MM.1S (cell line): ENCODE measurements at places on chromosomes 5 and 9.

- H3K4me1 ChIP-seq = peaks cover 25% of the 10 kb centered on the region
- DNase-seq = no peak
- no peak overlapping the region for H3K4me3 ChIP-seq
- H3K27me3 ChIP-seq = no peaks in the 10 kb centered on the region
These were observed 32.7 kb upstream of the SLCO6A1 start for GRCh38 chr5:102531506-102531905.

DNA sequence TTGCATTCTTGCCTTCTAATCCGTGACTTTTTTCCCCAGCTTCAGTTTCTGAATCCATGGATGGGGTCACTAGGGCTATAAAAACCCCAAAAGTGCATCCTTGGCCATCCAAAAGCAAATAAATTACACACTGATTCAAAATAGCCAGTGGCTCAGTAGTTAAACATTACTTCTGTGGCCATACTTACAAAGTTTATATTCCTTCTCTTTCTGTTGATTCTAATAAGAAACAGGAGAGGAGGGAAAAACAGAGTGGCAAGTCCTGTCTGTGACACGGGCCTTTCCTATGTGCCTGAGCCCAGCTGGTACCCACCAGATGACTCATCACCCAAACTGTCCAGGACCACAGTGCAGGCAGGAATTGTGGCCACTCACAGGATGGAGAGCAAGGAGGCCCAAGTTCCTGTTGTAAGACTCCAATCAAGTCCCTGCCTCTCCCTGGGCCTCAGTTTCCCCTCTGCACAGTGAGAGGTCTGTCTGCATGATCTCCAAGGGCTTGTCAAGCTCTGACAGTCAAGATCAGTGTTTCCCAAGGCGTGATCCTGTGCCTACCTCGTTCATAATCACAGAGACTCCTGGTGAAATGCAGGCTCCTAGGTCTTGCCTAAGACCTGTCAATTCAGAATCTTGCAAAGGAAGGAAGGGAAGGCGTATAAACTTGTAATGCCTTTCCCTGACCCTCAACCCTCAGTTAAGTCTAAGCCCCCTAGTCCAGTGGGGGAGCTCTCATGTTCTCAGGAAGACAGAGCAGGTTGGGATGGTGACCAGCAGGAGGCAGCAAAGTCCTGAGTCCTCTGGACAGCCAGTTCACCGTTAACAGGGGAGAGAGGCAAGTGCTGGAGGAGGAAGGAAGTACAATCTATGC is 29.5 kb downstream of the TNIP1 start:
- no peak overlapping the region for H3K4me3 ChIP-seq

- no peaks in the 10 kb centered on the region for H3K36me3 ChIP-seq
- no peaks in the 10 kb centered on the region for H3K4me1 ChIP-seq
- H3K4me3 ChIP-seq = no peak overlapping the region
- H3K27me3 ChIP-seq = no peaks in the 10 kb centered on the region
- H3K27ac ChIP-seq = no peak overlapping the region
- DNase-seq = no peak
These were observed 124.4 kb downstream of the FANCC start for GRCh38 chr9:95193067-95193466.

GRCh38 chr5:17304282-17304681 is 86.9 kb downstream of the BASP1 start:
- H3K27ac ChIP-seq = no peak overlapping the region
- DNase-seq = no peak
- H3K4me1 ChIP-seq = no peaks in the 10 kb centered on the region
- H3K36me3 ChIP-seq = no peaks in the 10 kb centered on the region

DNA sequence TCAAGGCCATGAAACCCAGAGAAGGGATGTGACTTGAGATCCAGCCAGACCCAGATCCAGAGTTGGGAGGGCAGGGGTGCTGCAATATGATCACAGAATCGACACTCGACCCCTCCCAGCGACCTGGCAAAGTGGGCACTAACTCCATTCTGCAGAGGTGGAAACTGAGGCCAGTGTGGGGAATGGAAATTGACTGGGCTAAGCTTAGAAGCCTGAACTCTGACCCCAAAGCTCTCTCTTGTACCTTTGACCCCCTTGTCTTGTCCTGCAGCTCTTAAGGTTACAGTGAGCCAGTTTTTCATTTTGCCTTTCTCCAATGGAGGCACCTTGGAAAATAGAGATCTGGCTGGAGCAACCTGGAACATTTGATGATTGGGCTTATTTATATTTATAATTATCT is 14.5 kb upstream of the ERGIC1 start:
- H3K4me1 ChIP-seq = no peaks in the 10 kb centered on the region
- DNase-seq = no peak
- no peaks in the 10 kb centered on the region for H3K36me3 ChIP-seq
- H3K27me3 ChIP-seq = no peaks in the 10 kb centered on the region
- H3K4me3 ChIP-seq = no peak overlapping the region

- no peak for DNase-seq
- no peaks in the 10 kb centered on the region for H3K36me3 ChIP-seq
- no peak overlapping the region for H3K4me3 ChIP-seq
These were observed 284.5 kb upstream of the PTGER4 start for GRCh38 chr5:40395251-40395650.

GRCh38 chr9:127175764-127176163 is 53.3 kb upstream of the ANGPTL2 start:
- no peaks in the 10 kb centered on the region for H3K27me3 ChIP-seq
- H3K4me1 ChIP-seq = no peaks in the 10 kb centered on the region
- DNase-seq = no peak
- H3K4me3 ChIP-seq = no peak overlapping the region
- H3K36me3 ChIP-seq = no peaks in the 10 kb centered on the region

- no peak overlapping the region for H3K4me3 ChIP-seq
- no peak overlapping the region for H3K27ac ChIP-seq
- H3K4me1 ChIP-seq = no peaks in the 10 kb centered on the region
These were observed 25.3 kb downstream of the SLC22A5 start for GRCh38 chr5:132394667-132395259.

- peaks cover 23% of the 10 kb centered on the region for H3K27me3 ChIP-seq
- no peak for DNase-seq
- no peaks in the 10 kb centered on the region for H3K4me1 ChIP-seq
- no peak overlapping the region for H3K4me3 ChIP-seq
- no peak overlapping the region for H3K27ac ChIP-seq
These were observed 19.1 kb upstream of the KIF12 start for GRCh38 chr9:114117996-114118830.

DNA sequence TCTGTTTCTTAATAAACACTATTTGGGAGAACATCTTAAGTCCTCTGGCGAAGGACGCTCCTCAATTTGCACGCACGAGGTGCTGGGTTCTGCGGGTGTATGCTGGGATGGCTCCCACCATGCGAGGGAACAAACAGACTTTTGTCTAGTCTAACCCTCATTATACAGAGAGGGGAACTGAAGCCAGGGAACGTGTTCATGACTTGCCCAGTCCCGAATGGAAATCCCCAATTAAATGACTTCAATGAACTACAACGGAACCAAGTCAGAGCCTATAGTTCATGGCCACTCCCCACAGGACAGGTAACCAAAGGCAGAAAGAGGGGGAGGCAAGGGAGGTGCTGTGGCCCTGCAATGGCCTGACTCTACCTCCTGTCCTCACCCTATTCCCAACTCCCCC is 9.3 kb downstream of the TLE1 start:
- no peaks in the 10 kb centered on the region for H3K36me3 ChIP-seq
- H3K27me3 ChIP-seq = no peaks in the 10 kb centered on the region
- no peak overlapping the region for H3K27ac ChIP-seq

DNA sequence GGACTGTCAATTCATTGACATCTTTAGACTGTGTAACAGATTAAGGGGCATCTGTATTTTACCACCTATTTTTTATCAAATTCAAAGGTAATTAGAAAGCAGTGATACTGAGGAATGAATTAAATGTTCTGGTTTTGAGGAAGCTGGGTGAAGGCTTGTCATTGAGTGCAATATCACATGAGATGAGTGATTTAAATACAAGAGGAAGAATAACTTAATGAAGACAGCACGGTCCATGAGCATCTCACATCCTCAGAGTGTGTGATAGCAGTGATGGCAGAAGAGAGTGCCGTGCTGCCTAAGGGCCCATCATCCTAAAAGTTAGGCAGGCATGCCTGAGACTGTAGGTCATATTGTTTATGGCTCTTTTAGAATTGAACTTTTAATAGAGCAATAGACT is 263.3 kb downstream of the MAST4 start:
- H3K4me3 ChIP-seq = no peak overlapping the region
- H3K36me3 ChIP-seq = no peaks in the 10 kb centered on the region
- H3K27ac ChIP-seq = no peak overlapping the region

DNA sequence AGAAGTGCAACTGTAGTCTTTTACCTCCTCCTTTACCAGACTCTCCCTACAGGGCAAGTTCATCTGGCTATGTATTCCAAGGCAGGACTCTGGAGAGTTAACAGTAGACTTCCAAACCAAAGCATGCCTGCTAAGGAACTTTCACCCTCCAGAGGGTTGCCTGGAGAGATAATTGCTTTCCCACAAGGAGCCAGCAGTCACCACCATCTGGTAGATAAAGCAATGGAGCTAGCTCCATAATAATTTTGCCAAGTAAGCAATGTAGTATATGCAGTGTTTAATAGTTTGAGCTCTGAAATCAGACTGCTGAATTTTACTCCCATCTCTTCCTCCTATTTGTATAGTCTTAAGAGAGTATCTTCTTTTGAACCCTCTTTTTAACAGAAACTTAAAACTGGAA is 566.8 kb upstream of the PTGER4 start:
- H3K27me3 ChIP-seq = no peaks in the 10 kb centered on the region
- no peak overlapping the region for H3K27ac ChIP-seq
- H3K4me3 ChIP-seq = no peak overlapping the region
- H3K36me3 ChIP-seq = no peaks in the 10 kb centered on the region

DNA sequence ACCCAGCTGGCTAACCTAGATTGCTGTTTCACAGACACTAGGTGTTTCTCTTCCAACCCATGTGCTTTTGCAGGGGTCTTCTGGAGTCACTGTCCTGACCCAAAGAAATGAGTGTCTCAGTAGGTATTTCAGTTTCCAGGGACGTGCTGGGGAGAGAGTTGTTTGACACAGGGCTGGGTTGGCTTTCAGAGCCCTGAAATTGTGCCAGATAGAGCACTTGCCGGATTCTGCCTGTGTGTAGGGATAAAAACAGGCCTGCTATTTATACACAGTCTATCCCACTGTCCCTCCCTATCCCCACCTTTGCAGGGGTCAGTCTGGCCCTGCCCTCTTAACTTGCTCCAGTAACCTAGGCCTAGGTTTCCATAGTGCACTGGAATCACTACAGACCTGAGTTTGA is 957 bp upstream of the HBEGF start:
- no peak for DNase-seq
- H3K27me3 ChIP-seq = no peaks in the 10 kb centered on the region
- peaks cover 29% of the 10 kb centered on the region for H3K4me1 ChIP-seq
- H3K27ac ChIP-seq = no peak overlapping the region
- H3K36me3 ChIP-seq = no peaks in the 10 kb centered on the region
- H3K4me3 ChIP-seq = peak overlapping the region; percentile 58

DNA sequence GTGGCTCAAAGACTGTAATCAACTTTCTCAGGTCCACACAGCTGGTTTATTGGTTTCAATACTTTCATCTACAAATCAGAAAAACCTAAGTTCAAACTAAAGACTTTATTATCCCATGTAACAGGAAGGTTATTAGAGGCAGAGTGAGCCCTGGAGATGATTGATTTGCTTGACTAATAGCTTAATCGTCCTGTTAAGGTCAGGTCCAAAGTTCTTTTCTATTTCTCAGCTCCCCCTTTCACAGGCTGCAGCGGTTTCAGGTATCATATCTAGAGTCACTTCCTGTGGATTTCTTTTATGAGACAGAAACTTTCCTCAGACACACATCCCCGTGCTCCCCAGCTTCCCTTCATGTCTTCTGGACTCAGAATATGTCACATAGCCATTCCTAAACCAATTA is 166.4 kb downstream of the PRELID2 start:
- DNase-seq = no peak
- H3K27ac ChIP-seq = no peak overlapping the region
- peaks cover 5% of the 10 kb centered on the region for H3K4me1 ChIP-seq
- no peaks in the 10 kb centered on the region for H3K27me3 ChIP-seq
